ENCODE measurements at places on chromosomes 7 and 10.

DNA sequence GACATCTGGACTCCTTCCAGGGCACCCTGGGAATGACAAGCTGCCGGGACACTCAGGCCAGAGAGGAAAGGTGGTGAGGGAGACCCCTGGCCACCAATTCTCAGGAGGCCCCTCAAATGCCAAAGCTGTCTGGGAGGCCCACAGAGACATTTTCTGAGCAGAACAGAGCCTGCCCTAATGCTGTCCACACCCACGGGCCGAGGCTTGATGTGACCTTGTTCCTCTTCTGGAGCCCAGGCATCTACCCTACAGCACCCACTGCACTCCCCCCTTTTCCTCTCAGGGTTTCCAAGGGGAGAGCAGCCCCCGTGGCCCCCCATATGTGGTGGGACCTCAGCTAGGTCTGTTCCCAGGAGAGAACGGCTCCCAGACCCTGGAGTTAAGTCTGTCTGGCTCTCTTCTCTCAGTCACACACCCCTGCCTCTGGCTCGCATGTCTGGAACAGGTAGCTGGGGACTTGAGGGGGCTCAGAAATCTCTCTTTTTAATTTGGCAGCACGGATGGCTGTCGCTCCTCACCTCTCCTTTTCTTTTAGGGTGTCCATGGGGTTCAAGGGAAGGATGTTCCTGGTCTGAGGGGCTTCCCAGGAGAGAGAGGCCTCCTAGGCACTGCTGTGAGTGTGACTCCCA, 16.8 kb upstream of the VOPP1 start:
- DNase-seq: no peak

GRCh38 chr7:28573059-28573553, 160.8 kb downstream of the CREB5 start:
- DNase-seq: no peak

DNA sequence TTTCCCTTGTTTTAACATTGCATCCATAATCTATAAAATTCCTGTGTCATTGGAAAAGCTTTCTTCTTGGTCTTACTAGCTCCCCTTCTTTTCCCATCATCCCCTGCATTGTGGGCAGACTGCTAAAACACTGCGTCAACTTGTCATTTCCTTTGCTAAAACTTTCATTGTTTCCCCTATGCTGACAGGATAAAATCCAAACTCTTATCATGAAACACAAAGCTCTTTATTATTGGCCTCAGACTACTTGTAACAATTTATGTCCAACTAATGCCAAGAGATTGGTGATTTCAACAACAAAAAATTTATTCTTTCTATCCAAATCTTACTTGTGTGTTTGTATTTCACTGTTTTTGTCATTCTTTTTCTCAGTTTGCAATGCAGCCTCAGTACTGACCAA, 339.1 kb downstream of the HGF start:
- no peak for DNase-seq

DNA sequence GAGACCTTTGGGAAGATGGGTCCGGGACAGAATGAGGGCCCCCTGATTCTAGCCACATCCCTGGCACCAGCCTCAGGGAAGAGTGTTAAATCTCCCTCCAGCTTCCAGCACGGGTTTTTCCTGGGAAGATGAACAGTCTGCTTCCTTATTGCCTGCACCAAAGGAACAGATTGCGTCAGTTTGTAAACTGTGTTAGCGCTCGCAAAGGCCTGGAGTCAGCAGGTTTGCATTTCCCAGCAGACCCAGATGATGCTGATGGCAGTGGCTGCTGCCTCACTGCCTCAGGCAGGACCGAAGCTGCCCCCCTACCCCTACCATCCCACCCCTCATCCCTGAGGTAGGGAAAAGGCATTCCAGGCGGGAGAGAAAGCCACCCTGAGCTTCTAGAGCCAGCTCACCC, 34.6 kb upstream of the LRRC4 start:
- no peak for DNase-seq

DNA sequence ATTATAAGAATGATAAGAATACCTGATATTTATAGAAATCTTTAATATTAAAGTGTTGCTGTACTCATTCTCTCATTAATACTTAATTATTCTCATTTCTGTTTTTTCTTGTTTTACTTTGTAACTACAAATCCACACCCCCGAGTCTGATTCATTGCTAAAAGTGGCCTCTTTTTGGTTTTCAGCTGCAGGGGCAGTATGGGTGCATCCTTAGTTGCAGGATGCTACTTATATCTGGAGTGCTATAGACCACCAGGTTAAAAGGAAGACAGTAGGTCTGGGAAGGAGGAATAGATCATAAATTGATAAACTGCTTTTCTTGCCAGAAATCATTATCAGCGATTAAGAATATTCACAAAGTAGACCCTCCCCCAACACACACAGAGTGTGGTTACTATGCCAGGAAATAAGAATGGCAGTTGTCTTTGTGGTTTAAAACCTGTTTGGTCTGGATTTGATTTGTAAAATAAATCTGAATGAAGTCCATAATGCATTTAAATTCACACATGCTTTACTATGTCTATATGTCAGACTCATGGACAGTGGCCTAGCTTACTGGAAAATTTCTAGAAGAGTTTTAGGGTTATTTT, 96.5 kb downstream of the NRF1 start:
- DNase-seq: no peak

DNA sequence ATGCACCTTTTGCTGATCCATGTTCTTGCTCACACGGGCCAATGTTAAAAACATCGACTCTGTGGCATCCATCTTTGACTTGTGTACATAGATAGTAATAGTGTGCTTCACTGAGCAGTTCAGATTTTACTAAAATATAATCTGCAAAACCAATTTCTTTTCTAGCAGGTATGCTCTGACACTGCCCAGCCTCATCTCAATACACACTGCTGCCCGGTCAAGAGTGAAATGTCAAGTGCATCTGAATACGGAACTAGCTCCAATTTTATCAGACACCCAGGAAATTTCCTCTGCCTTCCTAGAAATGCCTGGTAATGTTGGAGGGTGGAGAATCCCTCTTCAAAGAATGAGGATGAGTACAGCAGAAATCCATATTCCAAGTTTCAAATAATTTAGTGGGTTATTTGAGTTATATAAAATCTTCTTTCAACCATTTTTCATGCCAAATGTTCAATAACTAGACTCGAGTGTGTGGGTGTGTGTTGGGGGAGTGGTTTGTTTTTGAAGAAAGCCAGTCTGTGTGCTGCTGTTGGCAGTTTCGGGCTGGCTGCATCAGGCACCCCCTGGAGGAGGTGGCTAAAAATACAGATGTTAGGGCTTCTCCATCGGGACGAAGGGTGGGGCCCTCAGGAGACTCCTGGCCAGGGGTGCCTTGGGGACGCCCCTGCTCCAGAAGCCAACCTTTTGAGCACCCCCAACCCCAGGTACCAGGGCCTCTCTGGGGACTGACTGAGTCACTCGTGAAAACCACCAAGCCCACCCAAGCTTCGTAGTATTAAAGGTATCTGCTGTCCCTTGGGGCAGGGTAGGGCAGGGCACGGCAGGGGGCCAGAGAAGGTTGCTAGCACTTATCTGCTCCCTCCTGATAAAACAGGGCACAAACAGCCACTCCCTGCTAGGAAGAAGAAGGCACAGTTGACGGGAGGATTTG, 15.4 kb downstream of the CTBP2 start:
- DNase-seq: no peak

Data from effector memory CD4-positive, alpha-beta T cell (primary cell).